ENCODE measurements at places on chromosomes 4 and X.

DNA sequence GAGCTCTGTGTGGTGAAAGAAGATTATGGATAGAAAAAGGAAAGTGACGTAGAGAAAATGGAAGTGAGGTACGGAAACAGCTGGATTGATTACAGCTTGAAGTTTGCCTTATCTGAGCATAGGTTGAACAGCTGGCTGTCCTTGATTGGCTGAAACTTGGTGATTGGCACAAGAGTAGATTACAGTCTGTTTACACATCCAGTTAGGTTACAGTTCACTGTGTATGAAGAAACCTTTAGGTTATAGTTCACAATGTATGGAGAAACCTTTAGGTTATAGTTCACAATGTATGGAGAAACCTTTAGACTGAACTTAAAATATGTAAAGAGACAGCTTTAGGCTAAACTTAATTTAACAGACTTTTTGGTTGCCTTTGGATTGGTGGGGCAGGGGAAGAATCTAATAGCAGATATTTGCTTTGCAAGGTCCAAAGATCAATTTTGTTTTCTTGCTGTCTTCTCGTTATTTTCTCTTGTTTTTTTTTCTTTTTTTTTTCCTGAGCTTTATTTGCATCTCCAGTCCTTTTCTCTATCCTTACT is 15.6 kb upstream of the ART3 start:
- DNase-seq = no peak

GRCh38 chr4:161522031-161522430 is 641.8 kb downstream of the FSTL5 start:
- no peak for DNase-seq

- no peak for DNase-seq
Observed at GRCh38 chrX:111170017-111170416, 74.0 kb downstream of the PAK3 start.

DNA sequence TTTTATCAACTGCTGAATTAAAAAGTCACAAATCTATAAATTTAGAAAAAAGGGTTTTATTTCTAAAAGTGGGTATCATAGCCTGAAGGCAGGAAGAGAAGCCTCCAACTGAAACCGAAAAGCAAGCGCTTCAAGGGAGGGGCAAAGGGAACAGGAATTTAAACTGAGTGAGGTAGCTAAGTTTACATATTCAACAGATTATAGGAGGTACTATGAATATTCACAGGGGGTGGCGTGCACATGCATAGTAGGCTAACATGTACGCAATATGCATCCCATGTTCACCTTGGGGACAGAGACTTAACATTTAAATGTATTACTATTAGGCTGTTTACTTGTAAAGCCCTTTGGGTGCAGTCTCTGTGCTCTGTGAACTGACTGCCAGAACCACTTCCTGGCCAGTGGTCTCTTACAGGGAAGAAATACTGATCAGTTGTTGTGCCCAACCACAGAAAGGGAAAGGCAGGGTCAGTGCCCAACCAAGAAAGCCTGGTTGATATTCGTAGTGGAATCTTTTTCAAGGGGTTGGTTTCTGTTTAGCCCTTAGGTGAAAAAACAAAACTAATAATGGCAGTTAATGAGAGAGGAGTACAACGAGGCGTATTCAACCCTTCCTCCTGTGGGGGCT is 168.7 kb upstream of the GALNTL6 start:
- no peak for DNase-seq

DNA sequence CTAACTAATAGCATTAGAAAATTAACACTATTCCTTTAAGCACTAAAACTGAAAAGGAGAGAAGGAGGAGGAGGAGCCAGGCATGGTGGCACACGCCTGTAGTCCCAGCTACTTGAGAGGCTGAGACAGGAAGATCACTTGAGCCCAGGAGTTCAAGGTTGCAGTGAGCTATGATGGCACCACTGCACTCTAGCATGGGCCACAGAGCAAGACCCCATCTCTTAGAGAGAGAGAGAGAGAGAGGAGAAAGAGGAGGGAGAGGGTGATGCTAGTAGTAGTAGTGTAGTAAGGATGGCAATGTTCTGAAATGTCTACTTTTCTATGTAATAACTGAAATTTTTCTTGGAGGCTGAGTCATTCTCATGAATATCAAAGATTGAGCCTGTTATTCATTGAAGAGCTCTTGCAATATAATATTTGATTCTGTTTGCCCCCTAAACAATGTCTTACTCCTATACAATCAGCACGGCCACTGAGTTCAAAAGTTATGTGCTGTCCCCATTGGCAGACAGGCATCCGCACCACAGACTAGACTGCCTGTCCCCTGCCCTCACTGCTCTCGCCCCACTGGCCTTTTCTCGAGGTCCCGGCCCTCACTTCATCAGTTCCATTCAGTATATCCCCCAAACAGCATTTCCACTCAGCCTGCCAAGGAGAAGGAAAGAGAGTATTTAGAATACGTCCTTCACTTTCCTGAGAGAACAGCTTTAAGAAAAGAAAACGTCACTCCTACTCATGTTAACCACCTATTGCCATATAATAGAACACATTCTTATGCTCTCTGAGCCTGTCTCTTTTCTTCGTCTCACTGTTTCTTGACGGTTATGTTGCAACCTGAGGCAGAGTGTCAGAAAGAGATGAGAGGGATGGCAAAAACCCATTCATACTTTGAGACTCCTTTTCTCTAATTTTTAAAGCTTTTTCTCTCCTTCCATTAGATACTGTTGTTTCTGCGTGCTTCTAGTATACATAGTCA is 238.1 kb downstream of the PALLD start:
- no peak for DNase-seq

All from activated CD4-positive, CD25-positive, alpha-beta regulatory T cell (primary cell).